Central memory CD8-positive, alpha-beta T cell (primary cell): ENCODE measurements at places on chromosomes 7 and 10.

GRCh38 chr10:15339892-15340291 is 31.2 kb downstream of the FAM171A1 start:
- no peak for DNase-seq

- DNase-seq: no peak
Observed at GRCh38 chr10:59432207-59432900, 70.0 kb upstream of the FAM13C start.

GRCh38 chr7:23347682-23348180 is 48.6 kb downstream of the MALSU1 start:
- DNase-seq: no peak

GRCh38 chr7:157587805-157588560 is 251.2 kb downstream of the DNAJB6 start:
- no peak for DNase-seq

GRCh38 chr10:91104193-91105041 is 116.0 kb upstream of the PCGF5 start:
- no peak for DNase-seq

- DNase-seq: no peak
Observed at GRCh38 chr7:115707258-115708012, 323.1 kb downstream of the TFEC start.

DNA sequence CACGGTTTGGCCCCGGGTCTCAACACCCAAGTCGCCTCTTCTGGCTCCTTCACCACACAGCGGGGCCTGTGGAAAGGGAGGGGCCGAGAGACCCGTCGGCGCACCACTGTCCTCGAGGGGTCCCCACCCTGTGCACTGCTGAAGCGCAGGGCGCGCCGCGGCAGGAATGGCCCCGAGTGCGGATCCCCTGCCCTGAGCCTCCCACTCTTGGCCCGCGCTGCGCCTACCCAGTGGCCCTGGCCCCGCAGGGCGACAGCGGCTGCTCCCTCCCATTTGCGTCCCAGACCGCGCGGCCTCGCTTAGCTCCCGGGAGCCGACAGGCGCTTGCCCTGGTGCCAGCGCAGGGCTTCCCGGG is 2.1 kb upstream of the SFMBT2 start:
- DNase-seq: no peak

DNA sequence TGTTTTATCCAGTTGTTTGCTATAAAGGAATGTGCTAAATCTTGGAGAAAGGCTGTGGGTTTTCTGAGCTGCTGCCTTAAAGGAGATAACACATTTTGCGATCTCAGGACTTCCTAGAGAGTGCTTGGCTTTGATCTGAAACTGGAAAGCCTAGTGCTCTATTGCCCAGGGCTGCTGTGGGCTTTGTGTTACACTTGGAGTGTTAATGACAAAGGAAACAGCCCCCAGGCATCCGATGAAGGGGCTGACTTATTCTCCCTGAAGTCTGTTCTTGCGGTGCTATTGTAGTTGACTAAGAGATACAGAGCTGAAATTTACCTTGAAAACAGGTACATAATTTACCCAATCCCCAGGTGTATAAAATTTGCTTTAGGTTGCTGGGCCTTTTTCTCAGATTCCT is 74.5 kb downstream of the SND1 start:
- no peak for DNase-seq

DNA sequence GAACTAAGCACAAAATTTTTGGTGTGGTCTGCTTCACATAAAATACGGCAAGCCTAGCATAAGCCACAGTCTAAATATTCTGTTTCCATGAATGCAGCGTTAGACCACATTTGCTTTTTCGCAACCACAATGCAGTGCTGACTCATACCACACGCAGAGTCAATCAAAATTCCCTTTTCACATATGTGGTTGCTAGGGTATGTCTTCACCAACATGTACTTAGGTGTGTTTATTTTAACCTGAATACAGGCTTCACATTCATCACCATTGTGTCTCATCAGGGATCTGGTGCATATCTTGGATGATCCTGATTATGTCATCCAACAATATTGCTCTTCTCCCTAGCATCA is 90.8 kb downstream of the CHN2 start:
- DNase-seq: no peak

DNA sequence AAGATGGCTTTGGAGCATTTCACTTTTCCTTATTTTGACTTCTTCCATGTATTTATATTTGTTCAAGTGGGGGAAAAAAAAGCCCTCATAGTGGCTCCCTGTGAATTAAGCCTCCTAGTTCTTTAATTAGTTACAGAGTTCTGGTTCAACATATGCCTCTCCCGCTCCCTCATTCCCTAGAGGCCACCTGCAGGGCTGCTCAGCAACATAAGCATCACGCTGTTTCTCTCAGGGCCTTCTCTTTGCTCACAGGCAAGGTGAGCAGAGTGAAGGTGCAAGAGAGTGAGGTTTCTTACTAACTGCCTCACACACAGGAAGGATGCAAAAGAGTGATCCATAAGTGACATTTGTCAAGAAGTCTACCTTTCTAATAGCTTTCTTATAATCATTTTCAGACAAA is 196.7 kb downstream of the SEMA3E start:
- no peak for DNase-seq

DNA sequence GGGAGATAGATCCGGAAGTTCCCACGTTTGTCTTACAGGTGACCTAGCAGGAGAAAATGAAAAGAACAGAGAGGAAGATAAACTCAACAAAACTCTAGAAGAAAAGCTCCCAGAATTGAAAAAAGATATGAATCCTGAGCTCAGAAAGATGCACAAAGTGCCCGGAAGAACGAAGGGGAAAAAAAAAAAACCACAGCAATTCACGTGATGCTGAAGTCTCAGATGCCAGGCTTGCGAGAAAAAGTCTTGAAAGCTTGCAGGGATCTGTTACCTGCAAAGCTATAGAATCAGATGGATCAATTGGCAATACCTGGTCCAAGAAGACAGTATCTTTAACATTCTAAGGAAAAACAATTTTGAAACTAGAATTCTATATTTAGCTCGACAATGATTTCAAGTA is 33.5 kb downstream of the CARD11 start:
- DNase-seq: no peak

DNA sequence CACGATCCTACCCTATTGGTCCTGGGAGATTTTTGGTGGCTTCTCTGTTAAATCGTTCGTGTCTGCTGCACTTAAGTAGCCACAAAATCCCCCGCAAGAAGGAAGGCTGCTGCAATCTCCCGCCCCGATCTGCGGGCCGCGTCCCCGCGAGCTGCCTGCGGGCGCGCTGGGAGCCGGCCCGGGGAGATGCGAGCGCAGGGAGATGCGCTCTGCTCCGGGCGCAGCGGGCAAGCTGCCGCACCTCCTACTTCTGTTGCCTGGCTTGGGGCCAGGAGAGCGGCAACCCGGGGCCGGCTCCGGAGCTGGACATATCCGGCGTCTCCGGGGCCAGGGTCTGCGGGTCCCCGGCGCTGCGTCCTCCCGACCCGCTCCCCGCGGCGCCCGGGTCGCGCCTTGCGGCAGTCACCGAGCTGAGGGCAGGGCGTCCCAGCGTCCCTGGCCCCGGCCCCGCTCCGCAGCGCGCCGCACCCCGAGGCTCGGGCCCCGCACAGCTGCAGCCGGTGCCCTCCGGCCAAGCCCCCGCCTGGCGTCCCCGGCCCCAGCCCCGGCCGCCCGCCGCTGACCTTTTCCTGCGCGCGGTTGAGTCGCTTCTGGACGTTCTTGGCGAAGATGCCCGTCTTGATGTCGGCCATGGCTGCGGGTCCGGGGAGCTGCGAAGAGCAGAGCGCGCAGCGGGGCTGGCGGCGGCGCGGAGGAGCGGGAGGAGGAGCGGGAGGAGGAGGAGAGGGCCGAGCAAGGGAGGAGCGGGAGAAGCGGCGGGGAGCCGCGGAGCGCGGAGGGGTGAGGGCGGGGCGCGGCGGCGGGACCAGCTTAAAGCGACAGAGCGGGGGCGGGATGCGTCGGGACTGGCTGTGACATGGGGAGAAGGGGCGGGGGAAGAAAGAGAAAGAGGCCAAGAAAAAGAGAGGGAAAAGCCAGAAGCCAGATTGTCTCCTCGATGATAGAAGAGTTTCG is at the start of gene AMPH:
TSS of gene AMPH (minus strand) at position 654 of the 954 bp plus-strand sequence. CDS start at position 632, 22 bp downstream.
- no peak for DNase-seq

GRCh38 chr10:16509996-16510395 is 11.7 kb downstream of the C1QL3 start:
- no peak for DNase-seq

- DNase-seq: no peak
Observed at GRCh38 chr7:113404245-113404644, 285.9 kb upstream of the SMIM30 start.

- no peak for DNase-seq
Observed at GRCh38 chr7:92766461-92767003, 69.8 kb downstream of the CDK6 start.

GRCh38 chr10:34010891-34011290 is 676.4 kb upstream of the NRP1 start:
- DNase-seq: no peak
